Right renal cortex interstitium (tissue), 3 donors: ENCODE measurements at places on chromosomes 2 and 18. TPM values are rescaled to one million over a fixed set of nuclear protein-coding genes. Genes with fewer than 3 reads are reported as not detected.

Gene DRC1
- polyA plus RNA-seq: 3.7 TPM

Gene OSBPL6
- 5.3 TPM for polyA plus RNA-seq

Gene GALNT3
- 14.8 TPM for polyA plus RNA-seq

Gene ST6GAL2
- 19.2 TPM for polyA plus RNA-seq

- DNase-seq: no peak
Measured at GRCh38 chr2:38496927-38497669, 105.6 kb downstream of the HNRNPLL start.

DNA sequence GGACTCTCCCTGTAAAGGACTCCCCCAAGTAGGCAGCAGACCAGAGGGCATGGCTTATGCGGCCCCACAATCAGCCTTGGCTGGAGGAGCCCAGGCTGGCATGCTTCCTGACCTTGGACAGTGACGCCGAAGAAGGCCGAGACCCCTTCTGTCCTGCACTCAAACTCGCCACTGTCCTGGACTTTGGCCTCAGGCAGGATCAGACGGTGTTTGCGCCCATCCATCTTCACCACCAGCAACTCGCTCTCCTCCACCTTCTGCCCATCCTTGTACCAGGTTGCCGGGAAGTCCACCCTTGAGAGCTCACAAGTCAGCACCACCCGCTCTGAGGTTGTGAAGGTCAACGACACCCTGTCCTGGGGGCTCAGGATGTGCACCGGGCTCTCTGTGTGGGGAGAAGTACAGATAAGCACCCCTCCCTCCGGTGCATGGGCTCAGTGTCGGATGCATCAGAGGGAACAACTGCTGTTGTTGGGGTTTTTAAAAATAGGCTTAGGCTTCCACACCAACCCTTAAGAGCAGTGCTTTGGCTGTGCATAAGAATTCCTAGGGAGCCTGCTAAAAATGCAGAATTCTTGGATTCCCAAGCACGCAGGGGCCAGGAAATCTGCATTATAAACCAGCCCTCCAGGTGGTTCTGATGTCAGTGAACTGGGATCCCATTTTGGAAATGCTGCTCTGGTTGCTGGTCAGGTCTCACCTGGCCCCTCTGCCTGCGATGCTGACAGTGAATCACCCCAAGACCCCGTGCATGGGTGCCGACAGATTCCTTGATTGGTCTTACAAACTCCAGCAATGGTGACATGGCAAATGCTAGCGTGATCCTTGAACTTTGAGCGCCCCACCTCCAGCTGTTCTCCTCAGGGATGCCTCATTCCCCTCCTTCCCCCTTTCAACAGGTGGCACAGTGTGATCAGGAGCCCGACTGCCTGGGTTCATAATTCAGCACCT lies 5.9 kb downstream of the OBSL1 start:
- DNase-seq: no peak
